NCI-H2081 treated with DMSO at 0.1 percent for 48 hours (cell line): ENCODE measurements at places on chromosomes 3 and 15.

GRCh38 chr3:171348121-171348520 lies 112.1 kb downstream of the TNIK start:
- no peak for DNase-seq

- no peak for DNase-seq
Observed at GRCh38 chr15:33671456-33671855, 296.8 kb upstream of the CHRM5 start.

DNA sequence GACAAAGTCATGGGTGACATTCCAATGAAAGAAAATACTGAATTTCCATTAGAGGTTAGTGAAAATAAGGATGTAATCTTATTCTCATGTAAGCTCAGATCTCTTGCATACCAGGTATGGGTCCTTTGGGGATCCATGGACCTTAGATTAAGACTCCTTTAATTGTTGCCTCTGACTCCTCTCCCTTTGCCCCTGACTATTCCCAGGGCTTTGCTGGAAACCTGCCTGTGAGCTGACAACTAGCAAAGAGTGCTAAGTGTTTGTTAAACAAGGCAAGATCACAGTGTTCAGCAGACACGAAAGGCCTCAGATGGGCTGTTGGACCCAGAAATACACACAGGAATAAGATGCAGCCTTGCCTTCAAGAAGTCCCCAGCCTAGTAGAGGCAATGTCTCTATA lies 32.1 kb downstream of the ACKR2 start:
- no peak for DNase-seq

DNA sequence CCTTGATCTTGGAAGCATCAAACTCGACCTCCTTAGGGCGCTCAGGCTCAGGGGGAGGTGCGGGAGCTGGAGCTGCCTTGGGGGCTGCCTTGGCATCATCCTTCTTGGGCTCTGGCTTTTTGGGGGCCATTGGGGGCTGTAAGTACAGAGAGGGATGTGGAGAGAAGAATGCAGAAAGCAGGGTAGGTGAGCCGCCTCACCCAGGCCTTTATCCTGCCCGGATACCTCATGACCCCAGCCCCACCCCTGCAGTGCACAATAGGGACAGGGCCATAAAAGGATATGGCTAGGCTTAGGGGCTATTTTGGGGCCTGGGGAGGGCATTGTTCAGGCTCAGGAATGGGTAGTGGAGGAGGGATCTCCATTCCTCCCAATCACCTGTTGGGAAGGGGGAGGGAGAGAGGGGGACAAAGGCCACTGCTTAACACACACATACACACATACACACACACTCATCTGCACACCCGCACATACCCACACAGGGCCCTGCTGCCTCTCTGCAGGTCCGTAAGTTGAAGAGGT lies at the start of gene MYL3:
TSS of gene MYL3 (minus strand) at position 184 of the 522 bp plus-strand sequence. CDS start at position 130, 54 bp downstream.
- DNase-seq, result no peak

DNA sequence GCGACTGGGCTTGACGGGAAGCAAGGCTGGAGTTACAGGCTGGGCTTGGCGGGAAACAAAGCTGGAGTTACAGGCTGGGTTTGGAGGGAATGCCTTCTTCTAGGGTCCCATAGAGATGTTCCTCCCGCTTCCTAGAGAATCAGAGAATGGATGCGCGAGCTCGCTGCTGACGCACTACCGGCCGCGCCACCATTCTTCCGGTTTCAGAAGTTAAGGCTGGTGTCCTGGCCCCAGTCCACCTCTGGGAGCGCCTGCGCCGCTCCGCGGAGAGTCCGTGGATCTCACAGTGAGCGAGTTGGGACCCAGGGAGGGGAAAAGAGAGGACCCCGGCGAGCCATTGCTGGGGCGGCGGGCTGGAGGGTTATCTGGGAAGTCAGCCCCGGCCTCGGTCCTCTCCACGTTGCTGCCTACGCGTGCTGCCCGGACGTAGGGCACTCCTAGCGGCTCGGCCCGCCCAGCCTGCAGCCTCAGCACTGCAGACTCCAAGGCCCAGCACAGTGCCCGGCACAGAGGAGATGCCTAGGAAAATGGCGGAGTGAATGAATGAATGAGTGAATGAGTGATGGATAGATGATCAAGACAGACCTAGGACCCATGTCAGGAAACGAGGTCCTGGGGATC lies at the start of gene ZNF502:
TSS of gene ZNF502 (plus strand) at position 206 of the 621 bp plus-strand sequence. CDS start 7,602 bp downstream, outside the sequence.
- peak; percentile 17 for DNase-seq

GRCh38 chr3:45165497-45166283 lies 19.5 kb upstream of the CDCP1 start:
- no peak for DNase-seq

DNA sequence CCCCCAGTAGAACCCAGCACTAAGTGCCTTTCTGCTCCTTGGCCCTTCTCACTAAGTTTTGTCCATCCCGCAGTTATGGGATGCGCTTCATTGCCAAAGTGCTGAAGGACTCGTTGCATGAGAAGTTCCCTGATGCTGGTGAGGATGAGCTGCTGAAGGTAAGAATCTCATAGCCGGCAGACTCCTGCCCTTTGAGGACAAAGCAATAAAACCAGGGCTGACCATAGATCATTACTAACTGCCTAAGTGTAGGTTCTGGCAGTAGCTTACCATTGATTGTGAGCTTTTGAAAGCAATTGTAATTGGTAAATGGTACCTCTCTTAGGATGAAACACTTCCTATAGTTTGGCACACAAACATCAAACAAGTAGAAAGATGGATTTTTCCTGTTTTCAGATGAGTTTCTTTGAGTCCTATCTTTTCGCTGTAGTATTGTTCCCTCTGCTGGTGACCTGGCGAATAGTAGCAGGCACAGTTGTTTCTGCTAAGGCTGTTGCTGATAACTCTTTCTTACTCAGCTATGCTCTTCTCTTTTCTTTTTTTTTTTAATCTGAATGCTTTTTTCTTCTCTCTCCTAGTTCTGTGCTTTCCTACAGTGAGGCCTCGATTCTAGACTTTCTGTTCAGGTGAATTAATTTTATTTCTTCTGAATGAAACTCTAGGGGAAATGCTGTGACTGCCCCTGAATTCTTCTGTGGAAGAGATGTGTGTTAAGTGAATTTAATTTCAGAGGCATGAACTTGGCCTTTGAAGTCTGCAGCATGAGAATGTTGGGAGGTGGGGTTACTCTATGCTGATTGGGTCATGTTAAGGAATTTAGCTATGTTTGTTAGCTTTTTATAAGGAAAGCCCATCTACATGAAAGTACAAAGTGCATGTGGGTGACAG lies 47.4 kb upstream of the CRTC3 start:
- no peak for DNase-seq

DNA sequence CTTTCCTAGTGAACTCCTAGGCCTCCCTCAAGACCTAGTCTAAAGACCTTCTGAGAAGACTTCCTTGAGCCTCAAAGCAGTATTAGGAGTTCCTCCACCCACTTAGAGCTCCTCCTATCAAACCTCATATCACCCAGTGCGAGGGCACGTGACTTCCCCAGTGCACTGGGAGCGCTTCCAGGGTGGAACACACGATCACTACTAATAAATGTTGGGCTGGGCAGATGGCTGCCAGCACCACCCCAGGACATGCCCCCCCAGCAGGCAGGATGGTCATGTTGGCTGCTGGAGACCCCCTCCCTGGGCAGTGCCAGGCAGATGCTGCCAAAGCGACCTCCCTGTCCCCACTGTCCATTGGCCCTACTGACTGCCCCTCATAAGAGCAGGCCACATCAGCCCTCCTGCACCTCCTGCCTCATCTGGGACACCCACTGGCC lies 8.5 kb upstream of the PLXND1 start:
- no peak for DNase-seq

GRCh38 chr15:68314563-68314962 lies 37.0 kb downstream of the FEM1B start:
- DNase-seq, result no peak

GRCh38 chr3:29581311-29581710 lies 300.4 kb downstream of the RBMS3 start:
- no peak for DNase-seq

GRCh38 chr3:125443923-125444322 lies 68.8 kb upstream of the ZNF148 start:
- DNase-seq, result no peak

DNA sequence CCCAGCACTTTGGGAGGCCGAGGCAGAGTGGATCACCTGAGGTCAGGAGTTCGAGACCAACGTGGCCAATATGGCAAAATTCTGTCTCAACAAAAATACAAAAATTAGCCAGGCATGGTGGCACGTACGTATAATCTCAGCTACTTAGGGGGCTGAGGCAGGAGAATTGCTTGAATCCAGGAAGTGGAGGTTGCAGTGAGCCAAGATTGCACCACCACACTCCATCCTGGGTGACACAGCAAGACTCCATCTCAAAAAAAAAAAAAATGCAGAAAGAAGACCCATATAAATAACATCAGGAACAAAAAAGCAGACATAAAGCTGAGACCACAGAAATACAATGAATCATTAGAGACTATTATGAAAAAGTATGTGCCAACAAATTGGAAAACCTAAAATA lies 235.2 kb upstream of the VEPH1 start:
- no peak for DNase-seq

- DNase-seq, result no peak
Observed at GRCh38 chr3:194736277-194736895, 50.7 kb downstream of the FAM43A start.

DNA sequence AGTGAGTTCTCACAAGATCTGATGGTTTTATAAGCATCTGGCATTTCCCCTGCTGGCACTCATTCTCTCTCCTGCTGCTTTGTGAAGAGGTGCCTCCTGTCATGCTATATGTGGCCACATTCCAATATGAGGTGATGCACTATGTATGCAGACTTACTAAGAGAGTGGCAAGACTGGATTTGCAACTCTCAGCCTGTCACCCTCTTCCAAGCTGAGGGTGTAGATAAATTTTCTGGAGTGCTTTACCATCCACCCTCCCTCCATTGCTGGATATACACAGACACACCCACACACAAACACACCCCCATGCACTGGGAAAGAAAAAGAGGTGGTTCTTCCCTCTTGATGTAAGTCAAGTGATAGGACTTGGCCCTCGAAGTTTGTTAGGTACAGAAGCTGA lies 30.2 kb upstream of the CHMP2B start:
- peak; percentile 10 for DNase-seq

GRCh38 chr15:97703400-97703799 lies 257.1 kb upstream of the ARRDC4 start:
- no peak for DNase-seq

GRCh38 chr15:77479015-77479414 lies 58.3 kb downstream of the HMG20A start:
- DNase-seq, result no peak
